ENCODE measurements at places on chromosomes 1 and 21.
A peak's percentile ranks its signal among the peaks of the same experiment; 100 is the strongest.

- no peak for DNase-seq
These were observed 180.7 kb downstream of the ZC3H11B start for GRCh38 chr1:219432191-219432606.

- no peak for DNase-seq
These were observed 48.9 kb downstream of the LPAR3 start for GRCh38 chr1:84844094-84844493.

DNA sequence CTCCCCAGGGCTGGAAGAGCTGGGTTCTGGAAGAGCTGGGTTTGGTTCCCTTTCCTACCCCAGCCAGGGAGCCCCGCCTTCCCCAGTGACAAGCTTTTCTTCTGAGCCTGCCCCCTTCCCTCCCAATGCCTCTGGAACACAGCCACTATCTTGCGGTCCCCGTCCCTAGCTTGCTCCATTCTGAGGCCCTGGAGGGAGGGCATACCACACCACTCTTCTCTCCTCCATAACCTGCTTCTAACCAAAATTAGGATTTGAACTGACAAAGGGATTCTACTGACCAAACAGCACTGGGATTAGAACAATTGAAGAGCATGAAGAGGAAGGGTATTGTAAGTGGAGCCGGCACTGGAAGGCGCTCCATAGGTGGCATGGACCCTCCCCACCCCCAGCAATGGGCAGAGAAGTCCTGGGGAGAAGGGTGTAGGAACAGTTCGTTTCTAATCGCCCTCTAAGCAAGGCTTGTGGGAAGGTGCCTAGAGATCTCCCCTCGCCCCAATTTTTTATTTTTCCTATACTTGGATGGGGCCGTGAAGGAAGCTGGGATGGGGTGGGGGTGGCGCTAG lies 690 bp downstream of the C1orf216 start:
- peak; percentile 18 for DNase-seq

DNA sequence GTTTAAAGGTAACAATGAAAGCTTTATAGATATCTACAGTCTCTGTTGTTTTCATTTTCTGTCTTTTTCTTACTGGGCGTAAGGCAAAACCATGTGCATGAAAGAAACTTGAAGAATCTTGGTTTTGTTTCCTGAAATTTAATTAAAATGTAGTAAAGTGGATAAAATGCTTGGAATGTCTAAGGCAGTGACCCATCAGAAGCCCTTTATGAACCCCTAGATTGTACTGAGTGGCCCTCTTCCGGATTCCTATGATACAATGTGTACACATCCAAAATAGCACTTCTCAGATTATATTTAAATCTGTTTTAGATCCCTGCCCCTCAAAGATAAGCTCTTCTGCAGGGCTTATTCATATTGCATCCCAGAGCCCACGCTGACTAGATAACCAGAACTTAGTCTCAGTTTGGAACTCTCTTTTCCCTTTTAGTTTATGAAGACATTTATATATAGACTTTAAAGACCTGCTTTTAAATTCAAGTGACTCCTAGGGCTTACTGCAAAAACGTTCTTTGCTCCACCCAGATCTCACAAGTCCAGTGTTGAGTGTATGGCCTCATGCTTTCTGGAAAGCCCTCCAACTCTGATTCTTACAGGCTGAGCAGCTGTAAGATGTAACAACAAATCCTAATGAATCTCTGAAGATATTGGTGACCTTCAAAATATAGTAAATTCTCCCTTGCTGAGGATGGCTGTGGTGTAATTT lies 142.9 kb downstream of the LRRC7 start:
- DNase-seq, result no peak

- peak; percentile 70 for DNase-seq
These were observed 665.8 kb upstream of the CAMK1G start for GRCh38 chr1:208917723-208918122.

DNA sequence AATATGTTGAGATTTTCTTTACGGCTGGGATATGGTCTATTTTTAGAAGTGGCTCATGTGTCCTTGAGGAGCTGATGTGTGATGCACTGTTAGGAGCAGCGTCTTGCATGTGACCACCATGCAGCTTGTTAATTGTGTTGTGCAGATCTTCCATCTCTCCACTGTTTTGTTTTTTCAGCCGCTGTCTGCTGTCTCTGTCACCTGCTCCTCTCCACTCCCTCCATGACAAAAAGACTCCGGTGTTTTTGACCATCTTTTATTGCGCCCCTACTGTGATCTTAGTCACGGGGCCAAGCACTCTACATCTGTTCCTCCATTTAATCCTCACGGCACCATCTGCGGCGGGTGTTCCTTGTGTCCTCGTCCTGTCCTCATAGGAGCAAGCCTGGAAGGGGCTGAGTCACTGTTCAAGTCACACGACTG lies 51.8 kb downstream of the ADARB1 start:
- no peak for DNase-seq

All from trophoblast cell (in vitro differentiated cells and primary cell).